SW 1271 (cell line): ENCODE measurements at places on chromosomes 3 and 15.

GRCh38 chr15:62066663-62067447 lies at the start of gene C2CD4A:
Gene C2CD4A, plus strand, starts transcription at chr15:62066977. Its CDS starts 637 bp downstream, at chr15:62067614.
- DNase-seq = no peak

- DNase-seq = no peak
These were observed 150.2 kb upstream of the BHLHE40 start for GRCh38 chr3:4829031-4829394.

- DNase-seq = no peak
These were observed 65.3 kb upstream of the SLCO2A1 start for GRCh38 chr3:134095005-134095404.

DNA sequence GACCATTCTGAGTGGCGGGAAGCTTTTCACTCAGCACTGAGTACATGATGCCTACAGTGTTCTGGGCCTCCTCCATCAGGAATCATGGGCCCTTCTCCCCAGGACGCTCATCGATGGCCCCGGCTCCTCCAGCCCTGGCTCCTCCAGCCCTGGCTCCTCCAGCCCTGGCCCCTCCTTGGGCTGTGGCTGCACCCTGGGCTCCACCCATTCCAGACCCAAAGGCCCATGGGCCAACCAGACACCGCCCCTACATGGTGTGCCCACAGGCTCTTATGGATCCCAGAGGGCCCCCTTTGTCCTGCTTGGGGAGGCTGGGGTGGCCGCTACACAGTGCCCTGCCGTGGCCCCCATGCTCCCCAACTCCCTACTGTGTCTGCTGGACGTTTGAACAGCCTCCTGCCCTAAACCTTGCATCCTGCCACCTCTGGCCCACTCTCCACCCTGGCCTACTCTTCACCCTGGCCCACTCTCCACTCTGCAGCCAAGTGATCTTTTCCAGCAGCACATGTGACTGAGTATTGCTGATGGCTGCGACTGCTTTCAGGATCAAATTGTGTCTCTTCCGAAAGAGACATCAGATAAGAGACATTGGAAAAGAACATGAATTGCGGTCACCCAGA lies 57.9 kb downstream of the APBA2 start:
- no peak for DNase-seq

- no peak for DNase-seq
These were observed 37.6 kb downstream of the OSTN start for GRCh38 chr3:191236646-191237045.

DNA sequence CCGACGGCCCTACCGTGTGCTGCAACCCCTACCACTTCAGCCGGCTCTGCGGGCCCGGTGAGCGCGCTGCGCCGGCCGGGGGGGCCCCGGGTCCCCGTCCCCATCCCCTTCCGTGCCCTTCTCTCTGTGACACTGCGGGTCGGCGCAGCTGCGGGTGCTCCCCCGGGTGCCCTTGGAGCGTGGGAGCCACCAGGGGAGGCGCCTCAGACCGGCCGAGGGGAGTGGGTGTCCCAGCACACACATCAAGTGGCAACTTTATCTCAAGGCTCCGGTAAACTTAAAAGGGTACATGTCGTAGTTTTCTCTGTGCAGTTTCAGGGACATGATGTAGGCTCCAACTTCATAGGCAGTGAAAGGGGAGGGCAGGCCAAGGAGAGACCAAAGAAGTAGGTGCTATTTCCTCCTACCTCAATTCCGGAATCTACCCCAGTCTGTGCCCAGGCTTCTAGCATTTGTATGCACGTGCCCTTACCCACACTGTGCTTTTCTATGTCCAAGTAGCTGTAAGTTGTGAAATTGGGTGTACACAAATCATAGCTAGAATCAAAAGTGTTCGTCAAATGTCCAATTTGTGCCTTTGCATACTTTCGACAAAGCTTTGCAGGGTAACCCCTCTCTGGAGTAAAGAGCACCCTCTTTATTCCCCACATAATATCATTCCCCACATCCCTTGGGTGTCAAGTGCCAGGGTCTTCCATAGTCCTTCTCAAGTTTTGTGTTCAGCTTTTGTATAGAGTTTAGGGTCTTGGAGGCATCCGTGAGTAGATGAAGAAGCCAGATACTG lies 2.2 kb downstream of the SMAD6 start:
- no peak for DNase-seq

DNA sequence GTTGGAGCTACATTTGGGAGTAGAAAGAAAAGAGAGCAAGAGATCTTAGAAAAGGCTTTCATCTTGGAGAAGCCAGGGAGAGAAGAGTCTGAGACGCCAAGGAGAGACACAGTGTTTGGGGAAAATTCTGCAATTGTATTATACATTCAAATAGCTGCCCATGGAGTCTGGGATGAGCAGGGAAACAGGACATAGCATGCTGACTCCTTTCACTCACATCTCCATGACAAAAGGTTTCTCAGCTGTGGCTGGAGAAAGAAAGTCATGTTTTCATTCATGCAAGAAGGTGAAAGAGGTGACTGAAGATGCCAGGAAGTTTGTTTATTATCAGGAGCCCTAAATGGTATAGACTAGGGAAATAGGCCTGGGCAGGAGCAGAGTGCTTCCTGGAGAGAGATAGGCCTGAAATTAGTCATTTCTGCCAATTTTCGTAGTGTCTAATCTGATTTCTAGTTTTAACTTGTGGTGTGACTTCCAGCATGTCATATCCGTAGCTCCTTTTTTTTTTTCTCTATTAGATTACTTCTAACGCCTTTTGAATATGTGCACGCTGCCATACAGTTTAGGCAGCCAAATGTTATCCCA lies 34.1 kb downstream of the ACP3 start:
- no peak for DNase-seq

GRCh38 chr15:61421938-61422337 lies 192.8 kb upstream of the RORA start:
- DNase-seq = no peak

DNA sequence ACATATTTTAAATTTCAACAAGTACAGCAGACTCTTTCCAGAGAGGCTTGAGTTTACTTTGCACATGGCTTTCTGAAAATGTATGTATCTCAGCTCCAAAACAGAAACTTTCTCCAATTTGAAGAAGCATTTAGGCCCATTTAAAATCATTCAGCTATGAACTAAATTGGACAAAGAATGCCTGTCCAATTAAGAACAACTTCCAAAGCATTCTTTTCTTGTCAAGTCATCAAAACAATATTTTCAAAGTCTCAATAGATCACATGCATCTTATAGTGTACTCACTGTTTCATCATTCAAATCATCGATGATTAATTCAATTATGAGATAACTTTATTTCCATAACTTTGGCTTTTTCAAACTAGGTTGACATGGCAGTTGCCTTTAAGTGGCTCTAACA lies 95.2 kb downstream of the KBTBD8 start:
- DNase-seq = no peak

GRCh38 chr3:128235207-128235926 lies 82.1 kb downstream of the EEFSEC start:
- DNase-seq = no peak

GRCh38 chr3:89000886-89001285 lies 106.5 kb upstream of the EPHA3 start:
- DNase-seq = no peak

GRCh38 chr15:90015749-90016148 lies 14.6 kb downstream of the ZNF710 start:
- no peak for DNase-seq

DNA sequence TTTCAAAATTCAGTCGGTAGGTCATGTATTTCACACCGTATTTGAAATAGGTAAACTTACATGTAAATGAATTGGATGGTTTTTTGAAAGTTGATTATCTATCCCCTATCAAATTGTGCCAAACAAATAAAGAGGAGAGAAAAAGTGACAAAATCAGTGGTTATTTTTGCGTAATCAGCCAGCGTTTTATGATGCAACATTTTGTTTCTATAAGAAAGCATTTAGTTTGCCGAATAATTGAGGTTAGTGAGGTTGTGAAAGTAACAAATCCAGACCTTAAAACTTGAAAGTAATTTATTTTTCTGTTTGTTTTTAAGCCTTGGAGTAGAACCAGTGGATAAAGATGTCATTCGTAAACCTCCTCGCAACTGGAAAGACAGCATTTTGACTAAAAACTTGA lies 29.3 kb downstream of the ASTE1 start:
- DNase-seq = no peak

GRCh38 chr3:136562026-136562425 lies 190.2 kb downstream of the STAG1 start:
- no peak for DNase-seq

DNA sequence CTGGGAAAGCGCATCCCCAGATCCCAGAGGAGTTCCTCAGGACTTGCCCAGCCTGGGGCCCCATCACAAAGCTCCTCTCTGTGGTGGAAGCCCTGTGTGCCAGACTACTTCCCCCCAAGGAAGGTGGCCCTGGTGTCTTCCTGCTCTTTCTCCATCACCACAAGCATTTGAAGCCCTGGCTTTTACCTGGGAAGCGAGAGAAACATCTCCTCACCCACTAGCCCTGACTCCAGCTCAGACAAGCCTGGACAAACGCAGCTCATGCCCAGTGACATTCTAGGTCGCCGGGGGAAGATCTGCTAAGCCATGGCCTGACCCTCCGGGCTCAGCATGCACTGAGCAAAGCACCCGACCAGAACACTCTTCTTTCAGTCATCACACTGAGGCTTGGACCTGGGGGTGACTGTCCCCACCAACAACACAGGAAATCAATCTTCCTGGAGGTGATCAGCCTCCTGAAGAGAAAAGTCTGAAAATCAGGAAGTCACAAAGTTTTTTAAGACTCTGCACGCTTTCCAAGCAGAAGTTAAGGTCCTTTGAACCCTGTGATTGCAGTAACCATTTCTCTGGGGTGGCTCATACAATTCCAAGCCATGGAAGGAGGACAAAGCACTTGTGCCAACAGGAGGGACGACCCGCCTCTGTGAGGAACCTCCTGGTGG lies 40.8 kb downstream of the KLHL25 start:
- no peak for DNase-seq

GRCh38 chr3:111069974-111070771 lies 1.4 kb upstream of the NECTIN3 start:
- DNase-seq = no peak

DNA sequence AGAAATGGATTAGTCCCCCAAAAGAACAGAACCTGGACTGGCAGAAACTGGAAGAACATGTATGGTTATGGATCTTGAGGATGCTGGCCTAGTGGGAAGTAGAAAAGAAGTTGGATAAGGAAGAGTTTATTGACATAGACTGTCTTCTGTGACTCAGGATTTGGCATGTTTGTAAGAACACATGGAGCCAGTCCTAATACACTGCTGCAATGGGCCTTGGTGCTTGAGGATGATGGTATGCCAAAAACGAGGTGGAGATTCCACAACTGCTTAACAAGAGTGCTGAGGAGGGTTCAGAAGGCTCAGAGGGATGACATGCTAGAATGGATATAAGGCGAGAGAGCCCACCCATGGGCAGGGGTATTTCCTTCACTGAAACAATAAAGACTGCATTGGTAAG lies 22.4 kb downstream of the LZTFL1 start:
- no peak for DNase-seq

DNA sequence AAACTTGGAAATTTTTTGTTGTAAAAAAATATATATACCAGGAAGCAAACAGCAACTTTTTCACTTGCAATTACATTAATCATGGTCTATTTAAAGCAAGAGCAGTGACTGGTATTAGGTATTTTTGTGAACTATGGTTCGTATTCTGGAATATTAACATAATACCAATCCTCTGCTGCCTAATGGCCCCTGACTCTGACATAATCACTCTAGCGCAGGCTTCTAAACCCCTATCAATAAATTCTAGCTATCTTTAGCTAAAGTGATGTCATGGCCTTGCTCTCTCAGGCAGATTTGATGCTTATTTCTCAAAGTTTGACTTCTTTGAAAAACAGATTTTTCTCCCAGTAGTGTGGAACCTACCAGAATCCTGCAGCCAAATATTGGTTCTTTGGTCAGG lies 808.3 kb downstream of the VGLL3 start:
- no peak for DNase-seq

- DNase-seq = no peak
These were observed 438.2 kb upstream of the ARRDC4 start for GRCh38 chr15:97522347-97522746.

- no peak for DNase-seq
These were observed 11.9 kb upstream of the LRTM1 start for GRCh38 chr3:54939557-54940300.

GRCh38 chr3:54213907-54214306 lies 91.6 kb downstream of the CACNA2D3 start:
- no peak for DNase-seq

- no peak for DNase-seq
These were observed 162.2 kb downstream of the APBA2 start for GRCh38 chr15:29048011-29048410.

DNA sequence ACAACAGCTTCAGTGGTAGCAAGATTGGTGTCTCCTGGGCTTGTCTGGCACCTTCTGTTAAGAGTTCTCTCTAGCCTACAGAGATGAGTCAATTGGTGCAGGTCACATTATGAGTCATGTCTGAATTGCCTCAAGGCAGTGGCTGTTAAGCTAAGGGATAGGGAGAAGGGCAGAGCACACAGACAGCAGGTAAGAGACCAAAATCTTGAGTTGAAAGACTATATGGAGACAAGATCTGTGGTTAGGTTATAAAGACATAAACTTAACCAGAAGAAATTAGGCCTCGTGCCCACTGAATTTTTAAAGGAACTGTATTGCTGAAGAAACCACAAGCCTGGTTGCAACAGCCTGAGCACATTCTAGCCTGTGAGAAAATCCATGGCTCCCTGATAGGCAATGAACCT lies 19.2 kb upstream of the KPNA1 start:
- peak; percentile 75 for DNase-seq

GRCh38 chr3:12796171-12797123 lies at the start of gene CAND2:
Gene CAND2, plus strand, starts transcription at chr3:12796680. Its CDS starts 41 bp downstream, at chr3:12796721.
- DNase-seq = no peak

- DNase-seq = no peak
These were observed 263.4 kb upstream of the WNT5A start for GRCh38 chr3:55750525-55750924.

DNA sequence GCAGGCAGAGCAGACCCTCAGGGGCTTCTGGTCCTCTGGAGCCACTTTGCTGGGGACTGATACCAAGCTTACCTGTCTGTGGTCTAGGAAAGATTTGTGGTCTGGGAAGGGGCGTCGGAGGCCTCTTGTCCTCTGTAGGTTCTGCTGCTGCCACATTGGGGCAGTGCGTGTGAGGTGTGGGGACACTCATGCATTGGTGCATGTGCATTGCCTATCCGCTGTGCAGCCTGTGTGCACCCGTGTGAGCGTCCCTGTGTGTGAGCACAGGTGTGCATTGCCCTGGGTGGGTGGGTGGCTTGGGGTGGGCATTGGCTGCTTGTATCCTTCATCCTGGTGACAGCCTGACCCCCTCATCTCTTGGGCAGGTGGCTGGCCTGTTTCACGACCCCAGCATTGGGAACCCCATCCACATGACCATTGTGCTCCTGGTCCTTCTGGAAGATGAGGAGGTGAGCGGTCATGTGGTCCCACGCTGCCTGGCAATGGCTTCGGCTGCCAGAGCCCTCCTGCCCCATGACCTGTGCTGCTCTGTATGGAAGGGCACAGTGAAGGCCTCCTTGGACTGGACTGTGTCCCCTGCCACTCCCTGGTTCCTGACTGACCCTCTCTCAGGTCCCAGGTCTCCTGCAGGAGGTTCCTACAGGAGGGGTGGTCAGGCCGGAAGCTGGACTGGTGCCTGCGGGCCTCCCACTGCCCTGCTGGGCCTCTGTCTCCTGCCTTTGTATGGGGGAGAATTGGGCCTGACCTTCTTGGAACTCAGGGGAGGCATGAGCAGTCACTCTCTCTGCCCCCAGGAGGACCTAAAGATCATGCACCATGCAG lies 41.5 kb downstream of the SAXO2 start:
- DNase-seq = no peak
